Astrocyte of the spinal cord (primary cell): ENCODE measurements at places on chromosomes 13 and 19.
A peak's percentile ranks its signal among the peaks of the same experiment; 100 is the strongest.

- peak; percentile 85 for DNase-seq
Observed at GRCh38 chr19:40609561-40610395, 8.6 kb downstream of the LTBP4 start.

GRCh38 chr19:43606569-43607229 lies 5.2 kb upstream of the SRRM5 start:
- DNase-seq = no peak

DNA sequence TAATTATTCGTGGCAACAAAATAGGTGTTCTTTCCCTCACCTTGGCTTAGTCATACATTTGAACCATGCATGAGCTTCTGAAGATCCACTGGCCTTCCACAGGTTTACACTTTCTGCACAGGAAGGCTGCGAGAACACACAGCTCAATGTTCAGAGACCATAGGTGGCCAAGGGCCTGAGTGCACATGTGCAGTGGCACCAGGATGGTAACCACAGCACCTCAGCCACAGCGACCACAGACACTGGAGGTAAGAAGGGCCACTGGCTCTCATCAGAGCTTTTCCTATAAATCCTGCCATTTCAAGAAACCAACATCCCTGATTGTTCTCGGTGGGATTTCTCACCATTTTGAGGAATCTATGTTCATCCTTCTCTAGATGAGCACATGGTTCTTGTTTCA lies 1.6 kb downstream of the DCLK1 start:
- DNase-seq = no peak

DNA sequence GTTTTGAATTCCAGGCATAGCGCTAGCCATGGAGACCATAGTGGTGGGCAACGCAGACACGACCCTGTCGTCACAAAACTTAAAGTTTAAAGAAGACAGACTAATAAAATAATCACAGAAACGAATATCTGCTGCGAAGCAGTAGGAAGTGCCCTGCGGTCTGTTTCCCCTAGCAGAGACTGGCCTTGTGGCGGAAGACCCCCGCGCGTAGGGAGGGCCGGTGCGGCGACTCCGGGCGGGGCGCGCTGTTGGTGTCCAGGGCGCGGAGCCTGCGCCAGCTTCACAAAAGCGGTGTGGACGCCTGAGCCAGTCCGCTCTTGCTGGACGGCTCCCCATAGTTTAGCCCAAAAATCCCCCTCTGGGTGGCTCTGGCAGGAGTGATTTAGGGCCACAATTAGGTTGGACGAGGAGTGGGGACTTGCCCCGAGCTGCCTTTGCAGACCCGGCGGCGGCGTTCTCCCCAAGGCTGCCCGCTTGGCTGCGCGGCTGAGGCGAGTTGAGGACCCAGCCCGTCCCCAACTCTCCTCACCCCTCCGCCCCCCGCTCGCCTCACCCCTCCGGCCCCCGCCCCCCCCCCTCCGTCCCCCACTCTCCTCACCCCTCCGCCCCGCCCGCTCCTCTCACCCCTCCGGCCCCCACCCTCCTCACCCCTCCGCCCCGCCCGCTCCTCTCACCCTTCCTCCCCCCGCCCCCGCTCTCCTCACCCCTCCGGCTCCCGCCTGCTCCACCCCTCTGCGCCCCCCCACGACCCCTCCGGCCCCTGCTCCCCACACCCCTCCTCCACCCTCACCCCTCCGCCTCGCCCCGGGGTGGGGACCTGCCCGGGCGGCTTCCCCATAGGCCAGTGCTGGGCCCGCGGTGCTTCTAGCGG lies 14.2 kb upstream of the LATS2 start:
- peak; percentile 49 for DNase-seq

- DNase-seq = no peak
Observed at GRCh38 chr19:44960906-44961728, 5.9 kb downstream of the CLPTM1 start.

- no peak for DNase-seq
Observed at GRCh38 chr19:33193865-33194362, at the start of gene LRP3. Gene LRP3 (plus strand): TSS chr19:33194330. CDS start chr19:33194786, 456 bp downstream.

- no peak for DNase-seq
Observed at GRCh38 chr13:39405107-39405506, 197.9 kb downstream of the LHFPL6 start.

GRCh38 chr13:30915691-30916541 lies 9.8 kb downstream of the MEDAG start:
- DNase-seq = no peak

- DNase-seq = no peak
Observed at GRCh38 chr13:44867825-44868224, 121.4 kb downstream of the NUFIP1 start.
